ENCODE measurements at places on chromosomes 6 and 20. TPM values are rescaled to one million over a fixed set of nuclear protein-coding genes. Genes with fewer than 3 reads are reported as not detected.

HELZ2 gene
- 5.8 TPM for total RNA-seq

SLC35D3 gene
- not detected for total RNA-seq

TSPO2 gene
- total RNA-seq: 0.22 TPM

ZNF337 gene
- 22.6 TPM for total RNA-seq

JPH2 gene
- 76.8 TPM for total RNA-seq

TMEM200A gene
- total RNA-seq: 9.2 TPM
